ENCODE measurements at places on chromosomes 4 and X.

- no peak for DNase-seq
Observed at GRCh38 chr4:108263057-108263456, 94.3 kb upstream of the LEF1 start.

DNA sequence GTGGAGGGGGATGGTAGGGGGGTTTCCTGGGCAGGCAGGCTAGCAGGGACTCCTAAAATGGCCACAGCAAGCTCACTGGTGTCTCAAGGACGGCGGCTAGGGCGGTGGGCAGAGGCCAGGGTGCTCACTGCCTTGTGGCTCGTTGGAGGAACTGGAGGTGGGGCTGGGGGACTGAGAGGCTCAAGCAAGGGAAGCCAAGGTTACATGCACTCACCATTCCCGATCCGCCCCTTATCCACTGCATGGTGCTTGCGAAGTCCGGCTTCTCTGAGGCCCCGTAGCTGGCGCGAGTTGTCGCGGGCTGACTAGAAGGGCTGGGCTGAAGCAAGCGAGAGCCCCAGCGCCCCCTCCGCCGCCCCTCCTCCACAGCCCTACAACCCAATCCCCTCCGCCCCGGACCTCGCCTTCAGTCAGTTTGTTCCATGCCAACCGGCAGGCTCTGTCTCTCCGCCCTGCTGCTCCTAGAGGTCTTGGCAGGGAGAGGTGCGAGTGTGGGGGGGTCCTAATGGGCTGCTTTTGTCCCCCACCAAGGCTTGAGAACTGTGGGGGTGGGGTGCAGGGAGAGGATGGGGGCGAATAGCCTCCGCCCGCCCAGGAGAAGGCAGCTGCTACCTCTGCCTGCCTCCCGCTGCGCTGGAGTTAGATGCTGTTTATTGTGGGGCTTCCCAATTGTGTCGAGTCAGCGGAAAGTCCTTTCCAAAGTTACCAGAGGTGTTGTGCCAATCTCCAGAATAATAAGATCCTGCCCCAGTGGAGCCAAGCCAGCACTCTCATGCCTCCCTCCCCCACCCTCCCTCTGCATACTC, at the start of gene ARHGEF9:
ARHGEF9 (minus strand) TSS at position 313 of the 806 bp plus-strand sequence; CDS start at position 244, 69 bp downstream.
- DNase-seq = no peak

DNA sequence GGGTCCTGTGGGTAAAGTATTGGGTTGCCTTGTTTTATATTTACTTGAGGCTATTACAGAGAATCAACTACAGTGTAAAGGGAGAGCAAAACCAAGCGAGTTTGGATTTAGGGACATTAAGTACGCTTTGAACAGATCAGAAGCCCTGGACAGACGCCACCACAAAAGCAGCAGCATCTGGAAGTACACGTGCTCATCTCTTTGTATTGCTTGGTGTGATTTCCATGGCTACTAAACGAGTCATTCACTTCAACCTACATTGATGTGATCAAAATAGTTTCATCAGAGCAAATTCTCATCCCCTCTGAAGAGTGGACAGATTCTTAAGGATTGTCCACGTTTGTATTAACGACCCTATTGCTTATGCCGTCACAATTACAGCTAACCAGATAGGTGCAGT, 85.1 kb downstream of the SORBS2 start:
- no peak for DNase-seq

DNA sequence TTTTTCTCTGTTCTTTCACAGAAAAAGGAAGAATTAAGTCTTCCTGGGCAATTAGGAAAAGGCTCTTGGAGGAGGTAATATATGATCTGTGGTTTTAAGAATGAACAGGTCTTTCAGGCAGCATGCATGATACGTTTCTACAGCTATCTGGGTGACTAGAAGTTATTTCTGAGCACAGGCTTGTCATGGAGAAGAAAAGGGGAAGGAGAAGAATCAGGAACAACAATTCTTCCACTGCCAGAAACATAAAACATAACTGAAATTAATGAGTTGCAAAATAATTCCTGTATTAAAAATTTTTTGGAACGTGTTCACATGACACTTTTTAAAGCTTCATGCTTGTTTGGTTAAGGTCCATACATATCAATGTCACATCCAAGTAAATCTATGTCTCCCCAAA, 17.7 kb upstream of the STIM2 start:
- DNase-seq = no peak

GRCh38 chr4:51836549-51836948, 6.4 kb upstream of the DCUN1D4 start:
- no peak for DNase-seq

GRCh38 chr4:127708985-127709384, 21.2 kb upstream of the SLC25A31 start:
- DNase-seq = no peak

DNA sequence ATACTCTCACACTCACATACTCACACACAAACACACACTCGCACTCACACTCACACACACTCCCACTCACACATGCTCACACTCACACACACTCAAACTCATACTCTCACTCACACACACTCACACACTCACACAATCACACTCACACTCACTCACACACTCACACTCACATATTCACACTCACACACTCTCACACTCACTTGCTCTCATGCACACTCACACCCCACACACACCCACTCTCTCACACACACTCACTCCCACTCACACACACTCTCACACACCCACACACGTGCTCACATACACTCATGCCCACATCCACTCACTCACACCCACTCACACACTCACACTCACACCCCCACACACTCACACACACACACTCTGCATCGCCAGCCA, 4.9 kb upstream of the ATP2B3 start:
- no peak for DNase-seq

DNA sequence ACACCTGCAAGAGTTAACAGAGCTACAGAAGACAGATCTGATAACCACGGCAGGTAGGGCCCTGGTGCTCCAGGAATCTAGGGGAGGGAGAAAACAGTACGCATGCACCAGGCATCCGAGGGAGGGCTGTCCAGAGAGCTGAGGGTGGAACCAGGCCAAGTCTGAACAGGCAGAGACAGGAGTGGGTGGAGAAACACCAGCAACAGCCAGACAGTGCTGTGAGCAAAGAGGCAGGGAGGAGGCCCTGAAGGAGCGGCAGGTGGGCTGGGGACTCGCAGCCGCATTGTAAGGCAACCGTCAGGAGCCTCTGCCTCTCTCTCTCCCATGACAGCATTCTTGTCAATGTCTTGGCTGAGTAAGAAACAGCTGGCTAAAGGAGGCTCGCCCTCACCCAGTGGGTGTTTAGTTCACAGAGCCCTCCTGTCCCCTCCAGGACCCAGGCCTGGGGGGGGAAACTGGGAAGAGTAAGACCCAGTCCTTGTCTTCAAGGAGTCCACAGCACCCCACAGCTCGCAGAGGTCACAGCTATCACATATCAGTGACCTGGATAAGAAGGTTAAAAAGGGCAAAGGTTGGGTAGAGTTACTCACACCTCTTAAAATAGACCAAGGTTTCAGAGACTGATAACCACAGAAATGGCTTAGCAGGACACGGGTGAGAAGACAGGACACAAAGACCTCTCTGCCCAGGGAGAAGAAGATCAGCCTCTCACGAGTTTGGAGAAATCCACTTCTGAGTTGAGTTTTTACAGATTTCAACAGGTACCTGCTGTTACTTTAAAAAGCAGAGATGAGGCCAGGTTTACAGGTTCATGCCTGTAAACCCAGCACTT, 10.5 kb downstream of the ACSL1 start:
- peak; percentile 7 for DNase-seq

- no peak for DNase-seq
Observed at GRCh38 chr4:78660559-78660958, 109.0 kb downstream of the ANXA3 start.

GRCh38 chrX:109739625-109740432, 6.8 kb upstream of the ACSL4 start:
- no peak for DNase-seq

DNA sequence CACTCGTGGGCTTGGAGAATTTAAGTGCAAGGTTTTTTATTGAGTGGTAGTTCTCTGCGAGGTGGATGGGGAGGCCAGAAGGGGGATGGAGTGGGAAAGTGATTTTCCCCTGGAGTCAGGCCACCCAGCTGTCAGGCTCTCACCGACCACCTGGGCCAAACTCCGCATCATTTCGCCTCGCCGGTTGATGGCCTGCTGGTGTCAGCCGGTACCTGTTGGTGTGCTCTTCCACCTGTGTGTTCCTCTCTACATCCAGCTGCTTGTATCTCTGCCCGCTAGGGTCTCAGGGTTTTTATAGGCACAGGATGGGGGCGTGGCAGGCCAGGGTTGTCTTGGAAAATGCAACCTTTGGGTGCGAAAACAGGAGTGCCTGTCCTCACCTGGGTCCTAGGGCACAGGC, 200.9 kb downstream of the DACH2 start:
- no peak for DNase-seq

GRCh38 chrX:9515973-9516538, 51.2 kb downstream of the TBL1X start:
- no peak for DNase-seq

DNA sequence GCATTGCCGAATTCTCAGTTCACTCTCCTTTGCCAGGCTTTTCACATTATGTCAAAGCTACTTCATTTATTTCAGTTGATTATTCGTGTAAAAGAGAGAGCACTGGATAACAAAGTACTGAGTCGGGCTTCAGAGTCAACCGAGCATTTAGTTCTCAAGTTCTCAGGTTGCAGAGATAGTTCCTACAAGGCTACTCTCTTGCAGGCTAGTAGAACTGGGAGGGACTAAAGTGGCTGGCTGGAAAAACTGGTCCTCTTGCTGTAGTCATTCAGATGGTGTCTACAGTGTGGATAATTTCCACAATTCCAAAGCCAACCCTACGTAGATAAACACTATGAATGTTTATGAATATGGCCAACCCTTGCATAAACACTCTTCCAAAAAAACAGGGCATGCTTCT, 4.6 kb upstream of the CCNG2 start:
- no peak for DNase-seq

- DNase-seq = no peak
Observed at GRCh38 chr4:137389911-137390520, 142.3 kb downstream of the PCDH18 start.

Measured in caudate nucleus (tissue), 63 donors.